ENCODE measurements at places on chromosomes 3 and 15.

DNA sequence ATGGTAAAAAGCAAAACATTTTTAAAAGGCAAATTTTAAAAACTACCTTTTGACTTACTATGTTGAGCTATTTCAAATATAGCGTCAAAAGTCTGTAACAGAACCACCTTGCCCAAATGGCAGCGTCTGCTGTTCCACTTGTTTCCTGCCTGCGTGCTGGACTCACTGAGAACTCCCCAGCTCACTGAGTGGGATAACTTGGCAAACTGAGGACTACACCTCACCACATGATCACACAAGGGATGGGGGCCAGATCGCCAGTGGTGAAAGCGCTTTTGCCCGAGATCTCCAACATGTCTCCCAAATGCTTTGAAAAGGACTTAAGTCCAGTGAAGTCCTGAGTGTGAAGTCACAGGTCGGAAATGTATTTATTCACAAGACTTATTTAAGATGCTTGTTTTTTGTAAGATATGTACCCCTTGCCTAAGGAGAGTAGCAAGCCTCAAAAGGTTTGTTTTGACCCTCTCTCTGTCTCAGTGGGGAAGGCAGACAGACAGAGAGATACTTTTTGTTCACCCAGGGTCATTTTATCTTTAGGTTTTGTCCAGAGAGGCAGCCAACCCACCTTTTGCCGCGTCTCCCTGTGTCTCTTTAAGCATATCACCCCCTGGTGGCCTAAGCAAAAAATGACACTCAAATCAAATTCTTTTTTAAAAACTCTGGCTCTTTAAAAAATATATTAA lies 192.6 kb downstream of the PDZRN3 start:
- DNase-seq: no peak

DNA sequence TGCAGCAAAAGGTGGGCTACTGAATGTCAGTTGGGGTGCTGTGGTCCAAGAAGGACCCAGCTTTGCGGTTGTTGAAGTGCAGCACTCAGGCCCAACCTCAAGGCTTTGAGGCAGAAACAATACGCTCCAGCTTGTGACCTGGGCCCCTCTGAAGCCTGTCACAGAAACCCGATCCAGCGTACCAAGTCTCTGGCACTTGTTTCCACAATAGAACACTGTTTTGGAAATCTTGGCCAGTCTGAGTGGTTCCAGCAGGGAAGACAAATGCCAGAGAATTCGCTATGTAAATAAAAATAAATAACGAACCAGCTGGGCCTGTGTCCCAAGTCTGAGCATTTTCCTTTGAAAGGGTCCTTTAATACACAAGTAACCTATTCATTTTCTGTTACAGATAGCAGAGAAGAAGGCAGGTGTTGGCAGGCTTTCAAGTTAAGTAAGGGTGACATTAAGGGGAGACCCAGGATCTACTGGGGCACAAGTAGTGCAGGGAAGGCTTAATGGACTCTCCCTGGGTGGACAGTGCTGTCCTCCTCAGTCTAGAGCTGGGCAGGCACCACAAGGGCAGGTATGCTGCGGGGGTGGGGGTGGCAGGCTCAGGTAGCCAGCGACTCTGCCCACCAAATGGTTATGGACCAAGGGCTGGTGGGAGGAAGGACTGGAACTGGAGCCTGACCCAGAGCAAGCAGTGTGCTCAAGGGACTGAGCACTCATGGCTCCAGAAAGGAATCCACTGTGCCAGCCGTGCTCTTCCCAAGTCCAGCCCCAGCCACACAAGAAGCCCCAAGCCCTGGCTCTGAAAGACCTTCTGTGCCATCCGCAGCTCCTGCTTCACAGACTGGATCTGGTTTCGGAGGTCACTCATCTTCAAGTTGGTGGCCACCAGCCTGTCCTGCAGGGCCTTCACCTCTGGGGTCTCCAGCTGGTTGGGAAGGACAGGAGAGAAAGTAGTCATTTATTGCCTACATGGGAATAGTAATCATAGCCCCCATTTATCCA lies 26.3 kb downstream of the CCDC13 start:
- no peak for DNase-seq

DNA sequence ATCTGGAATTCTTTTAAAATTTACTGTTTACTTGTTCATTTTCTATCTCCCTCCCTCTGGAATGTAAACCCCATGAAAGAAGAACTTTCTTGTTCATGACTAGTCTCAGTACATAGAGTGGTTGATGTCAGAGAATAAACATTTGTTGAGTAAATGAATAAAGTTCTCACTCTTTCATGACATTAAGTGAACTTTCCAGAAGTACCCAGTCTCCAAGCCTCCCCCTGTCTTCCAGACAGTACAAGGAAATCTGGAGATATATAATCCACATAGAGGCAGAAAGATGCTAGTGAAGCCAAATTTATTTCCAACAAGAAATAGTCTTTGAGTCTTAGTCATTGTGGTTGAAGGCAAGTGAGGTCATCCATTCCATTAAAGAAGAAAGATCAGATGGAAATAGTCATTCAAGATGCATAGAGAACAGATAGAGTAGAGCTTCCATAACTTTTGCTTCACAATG lies 71.5 kb upstream of the GALNT15 start:
- no peak for DNase-seq

DNA sequence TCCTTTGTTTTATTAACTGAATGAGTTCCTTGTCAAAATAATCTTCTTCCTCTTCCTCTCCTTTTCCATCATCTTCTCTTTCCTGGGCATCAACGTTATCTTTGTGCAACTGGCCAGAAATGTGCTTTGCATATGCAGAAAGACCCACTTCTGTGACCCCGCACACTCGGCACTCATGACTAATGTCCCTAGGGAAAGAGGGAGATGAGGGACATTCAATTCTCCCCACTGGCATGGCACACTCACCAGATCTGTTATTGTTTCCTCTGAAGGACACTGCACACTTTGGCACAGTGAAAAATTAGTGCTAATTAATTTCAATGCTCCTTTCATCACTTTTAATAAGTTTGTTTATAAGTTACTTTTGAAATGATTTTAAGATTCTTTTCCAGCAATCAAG lies 34.0 kb downstream of the ZNF106 start:
- no peak for DNase-seq

DNA sequence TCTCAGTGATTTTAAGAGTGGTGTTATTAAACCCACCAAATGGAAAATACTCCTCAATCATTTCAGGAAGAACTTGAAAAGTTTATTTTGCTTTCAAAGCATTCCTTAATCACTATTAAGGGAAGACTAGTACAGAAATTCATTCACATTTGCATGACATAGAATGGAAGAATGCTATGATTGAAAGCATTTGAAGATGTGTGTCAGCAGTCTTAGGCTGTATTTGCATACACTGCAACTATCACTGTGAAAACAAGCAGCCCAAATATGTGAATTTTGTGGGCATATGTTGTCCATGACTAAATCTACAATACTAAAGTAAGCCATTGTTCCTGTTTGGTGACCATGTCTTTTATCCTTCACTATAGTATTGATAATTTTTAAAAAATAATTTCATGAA lies 95.8 kb downstream of the CNTN3 start:
- no peak for DNase-seq

DNA sequence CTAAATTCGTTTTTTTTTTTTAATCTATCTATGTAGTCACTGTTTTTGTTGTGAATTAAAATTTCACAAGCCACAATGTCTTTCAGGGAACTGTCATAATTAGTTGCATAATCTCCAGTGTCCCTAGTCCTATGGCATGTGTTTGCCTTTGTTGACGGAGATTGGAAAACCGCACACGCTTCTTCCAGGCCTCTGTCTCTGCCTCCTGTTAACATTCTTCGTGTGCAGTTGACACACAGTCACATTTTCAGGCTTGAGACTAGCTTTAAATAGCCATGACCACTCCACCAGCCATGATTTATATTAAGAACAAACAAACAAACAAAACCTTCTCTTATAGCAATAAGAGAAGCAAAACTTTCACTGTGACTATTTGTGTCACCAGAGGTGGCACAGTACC lies 139.8 kb downstream of the DUT start:
- no peak for DNase-seq

GRCh38 chr15:39140060-39140604 lies 440.7 kb upstream of the THBS1 start:
- no peak for DNase-seq

DNA sequence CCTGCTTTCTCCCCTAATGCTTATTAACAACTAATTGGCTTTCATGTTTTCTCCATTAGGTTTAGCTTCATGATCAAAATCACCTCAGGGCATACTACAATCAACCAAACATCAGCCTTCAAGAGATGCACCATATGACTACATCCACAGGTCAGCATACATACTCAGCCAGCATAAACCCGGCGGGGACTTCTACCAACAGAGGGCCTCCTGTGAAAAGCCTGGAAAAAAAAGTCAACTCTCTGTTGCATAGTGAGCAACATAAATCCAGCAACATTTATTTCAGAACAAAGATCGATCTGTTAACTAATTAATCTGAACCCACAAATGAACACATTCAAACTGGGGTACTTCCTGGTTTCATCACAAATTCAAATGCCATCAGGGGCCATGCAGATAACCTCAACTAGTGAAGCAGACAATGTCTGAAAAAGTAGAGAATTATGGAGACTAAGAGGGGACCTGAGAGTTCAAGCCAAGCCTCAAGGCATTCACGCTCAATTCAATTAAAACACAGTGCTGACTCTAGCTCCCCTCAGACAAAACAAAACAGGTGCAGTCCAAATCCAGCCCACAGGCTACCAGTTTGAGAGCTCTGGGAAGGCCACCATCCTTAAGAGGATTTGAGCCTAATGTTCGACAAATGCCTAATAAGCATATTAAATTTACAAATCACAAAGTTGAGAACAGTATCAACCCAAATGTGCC lies 124.5 kb downstream of the MAGI1 start:
- DNase-seq: no peak

GRCh38 chr15:101450403-101451265 lies 38.9 kb downstream of the PCSK6 start:
- DNase-seq: no peak

DNA sequence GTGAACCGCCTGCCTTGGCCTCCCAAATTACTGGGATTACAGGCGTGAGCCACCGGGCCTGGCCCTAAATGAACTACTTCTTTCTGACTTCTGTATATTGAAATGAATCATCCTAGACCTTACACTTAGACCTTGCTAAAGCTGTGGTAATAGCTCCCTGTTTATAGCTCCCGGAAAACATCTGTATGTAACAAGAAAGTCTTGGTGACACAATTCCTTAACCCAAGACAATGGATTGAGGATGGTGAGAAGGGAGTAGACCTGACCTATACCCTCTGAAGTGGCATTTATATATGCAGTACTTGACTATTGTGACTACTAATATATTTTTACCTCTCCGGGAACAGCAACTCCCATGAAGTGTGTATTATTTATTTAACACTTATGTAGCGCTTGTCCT lies 48.0 kb upstream of the TBL1XR1 start:
- no peak for DNase-seq

DNA sequence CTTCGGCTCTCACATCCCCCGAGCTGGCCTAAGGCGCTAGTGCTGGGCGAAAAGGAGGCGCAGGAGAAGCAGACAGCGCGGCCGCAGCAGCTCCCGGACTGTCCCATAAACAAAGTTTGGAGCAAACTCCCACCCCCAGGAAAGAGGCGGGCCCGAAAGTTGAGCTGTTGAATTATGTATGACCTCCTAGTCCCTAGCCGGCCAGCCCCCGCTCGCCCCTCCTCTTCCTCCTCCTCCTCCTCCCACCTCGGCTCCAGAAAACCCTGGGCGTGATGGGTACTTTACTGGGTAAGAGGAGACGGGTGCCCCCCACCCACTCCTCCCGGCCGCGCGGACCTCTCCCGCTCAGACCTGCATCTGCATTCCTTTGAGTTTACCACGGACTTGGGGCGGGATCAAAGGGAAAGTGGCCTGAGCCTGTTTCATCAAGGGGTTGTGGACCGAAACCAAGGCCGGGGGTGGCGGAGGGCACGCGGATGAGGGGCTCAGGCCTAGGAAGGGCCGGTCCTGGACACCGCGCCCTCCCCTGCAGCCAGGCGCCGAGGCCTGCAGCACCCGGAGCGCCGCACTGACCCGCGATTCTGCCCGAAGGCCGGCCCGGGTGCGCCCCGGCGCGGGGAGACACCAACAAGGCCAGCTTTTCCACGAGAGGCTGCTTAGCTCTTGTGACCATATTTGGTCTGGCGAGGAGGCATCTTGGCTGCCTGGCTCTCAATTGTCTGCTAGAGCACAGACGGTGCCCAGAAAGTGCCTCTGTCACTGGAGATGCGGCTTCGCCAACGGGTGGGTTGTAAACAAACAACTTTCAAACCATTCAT lies at the start of gene WWTR1:
WWTR1 (minus strand) TSS at position 100 of the 818 bp plus-strand sequence. CDS start 719 bp downstream, outside the sequence.
- no peak for DNase-seq

DNA sequence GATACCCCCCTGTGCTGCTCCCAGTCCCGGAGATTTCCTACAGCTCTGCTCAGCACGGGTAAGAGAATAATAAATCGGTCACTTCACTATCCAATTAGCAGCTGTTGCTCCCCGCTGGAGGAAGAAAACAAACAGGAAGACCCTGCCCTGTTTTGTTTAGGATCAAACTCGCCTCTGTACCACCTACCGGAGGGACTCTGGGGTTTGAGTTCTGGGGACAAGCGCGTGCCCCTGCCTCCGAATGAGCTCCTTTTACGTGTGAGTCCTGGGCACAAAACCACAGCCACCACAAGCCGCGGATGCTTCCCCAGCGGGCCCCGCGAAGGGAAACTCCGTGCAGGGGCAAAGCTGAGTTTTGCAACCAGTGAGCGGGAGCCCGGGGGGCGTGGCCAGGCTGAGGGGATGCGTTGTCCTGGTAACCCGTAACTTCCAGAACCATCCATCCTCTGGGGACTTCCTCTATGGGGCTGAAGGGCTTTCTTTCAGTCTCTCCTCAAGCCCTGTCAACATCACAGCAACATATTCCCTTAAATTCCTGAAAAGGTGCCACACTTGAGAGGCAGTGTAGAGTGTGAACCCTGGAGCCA lies 315.7 kb upstream of the PROK2 start:
- DNase-seq: peak; percentile 81

DNA sequence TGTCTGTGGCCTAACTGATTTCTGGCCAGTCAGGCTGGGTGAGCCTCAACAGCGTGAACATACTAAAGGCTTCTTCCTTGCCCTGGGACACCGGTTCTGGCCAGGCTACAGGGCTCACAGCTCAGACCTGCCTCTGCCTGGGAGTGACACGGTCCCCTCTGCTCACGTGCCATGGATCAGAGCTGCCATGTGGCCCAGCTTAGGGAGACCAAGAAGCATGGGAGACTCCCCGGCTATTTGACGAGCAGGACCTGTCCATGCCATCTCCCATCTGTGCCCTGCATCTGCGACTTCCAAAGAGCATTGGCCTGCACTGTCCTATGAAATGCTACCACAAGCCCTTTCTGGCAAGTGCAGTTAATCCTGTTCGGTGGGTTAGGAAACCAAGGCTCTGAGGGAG lies 57.4 kb downstream of the APBA2 start:
- DNase-seq: no peak

DNA sequence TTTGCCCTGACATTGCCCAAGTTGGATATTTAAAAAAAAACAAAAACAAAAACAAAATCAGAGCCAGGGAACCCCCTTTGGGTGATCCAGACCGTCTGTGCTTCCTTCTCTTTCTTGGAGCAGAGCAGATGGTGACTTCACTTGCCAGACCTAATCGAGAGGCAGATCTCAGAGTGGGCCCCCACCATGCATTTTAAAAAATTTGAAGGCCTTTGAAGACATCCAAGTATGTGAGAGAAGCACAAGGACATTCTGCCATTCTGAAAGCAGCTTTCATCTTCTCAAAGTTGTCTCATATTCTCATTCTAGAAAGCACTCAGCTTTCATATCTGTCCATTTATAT lies 93.3 kb downstream of the SV2B start:
- DNase-seq: no peak

Data from stimulated activated CD4-positive, alpha-beta T cell treated with anti-CD3 and anti-CD28 coated beads, Interleukin-1b, Interleukin-23, amount 100 ng/mL, for 1 hour (primary cell).